ENCODE measurements at places on chromosomes 1 and 21.

DNA sequence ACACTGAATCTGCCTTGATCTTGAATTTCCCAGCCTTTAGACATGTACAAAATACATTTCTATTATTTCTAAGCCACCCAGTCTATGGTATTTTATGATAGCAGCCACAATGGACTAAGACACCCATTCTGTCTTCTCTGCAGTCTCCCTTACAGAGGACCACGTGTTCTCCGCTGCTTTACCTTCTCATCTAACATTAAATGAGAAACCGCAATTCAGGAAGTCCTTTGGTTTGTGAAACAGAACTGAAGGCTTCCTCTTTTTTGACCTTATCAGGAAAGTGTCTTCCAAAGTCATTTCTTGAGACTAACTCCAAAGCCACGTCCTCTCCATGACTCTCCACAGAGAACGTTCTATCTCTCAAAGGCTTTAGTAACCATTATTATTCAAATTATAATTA, 560.1 kb downstream of the OMA1 start:
- no peak for DNase-seq

DNA sequence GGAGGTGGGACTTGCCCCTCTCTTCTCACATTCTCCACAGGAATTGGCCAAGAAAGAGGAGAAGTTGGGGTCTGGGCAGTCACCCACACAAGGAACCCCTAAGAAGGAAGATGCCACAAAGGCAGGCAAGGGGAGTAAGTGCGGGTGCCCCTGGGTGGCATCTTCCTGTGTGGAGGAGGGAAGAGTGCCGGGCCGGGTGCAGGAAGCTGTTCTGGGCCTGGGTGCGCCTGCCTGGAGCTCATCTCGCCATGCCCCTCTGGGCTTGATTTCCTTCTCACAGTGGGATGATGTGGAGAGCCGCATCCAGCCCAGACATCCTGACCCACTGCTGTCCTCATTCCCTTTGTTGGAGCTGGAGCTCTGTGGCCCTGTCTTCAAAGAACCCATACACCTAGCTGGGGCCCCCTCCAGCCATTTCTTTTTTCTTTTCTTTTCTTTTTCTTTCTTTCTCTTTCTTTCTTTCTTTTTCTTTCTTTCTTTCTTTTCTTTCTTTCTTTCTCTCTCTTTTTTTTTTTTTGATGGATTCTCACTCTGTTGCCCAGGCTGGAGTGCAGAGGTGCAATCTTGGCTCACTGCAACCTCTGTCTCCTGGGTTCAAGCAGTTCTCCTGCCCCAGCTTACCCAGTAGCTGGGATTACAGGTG, 9.3 kb downstream of the LRRC71 start:
- no peak for DNase-seq

- DNase-seq = no peak
These were observed 34.4 kb upstream of the COL18A1 start for GRCh38 chr21:45370575-45370974.

GRCh38 chr1:14094611-14095400, 394.8 kb downstream of the PRDM2 start:
- no peak for DNase-seq

DNA sequence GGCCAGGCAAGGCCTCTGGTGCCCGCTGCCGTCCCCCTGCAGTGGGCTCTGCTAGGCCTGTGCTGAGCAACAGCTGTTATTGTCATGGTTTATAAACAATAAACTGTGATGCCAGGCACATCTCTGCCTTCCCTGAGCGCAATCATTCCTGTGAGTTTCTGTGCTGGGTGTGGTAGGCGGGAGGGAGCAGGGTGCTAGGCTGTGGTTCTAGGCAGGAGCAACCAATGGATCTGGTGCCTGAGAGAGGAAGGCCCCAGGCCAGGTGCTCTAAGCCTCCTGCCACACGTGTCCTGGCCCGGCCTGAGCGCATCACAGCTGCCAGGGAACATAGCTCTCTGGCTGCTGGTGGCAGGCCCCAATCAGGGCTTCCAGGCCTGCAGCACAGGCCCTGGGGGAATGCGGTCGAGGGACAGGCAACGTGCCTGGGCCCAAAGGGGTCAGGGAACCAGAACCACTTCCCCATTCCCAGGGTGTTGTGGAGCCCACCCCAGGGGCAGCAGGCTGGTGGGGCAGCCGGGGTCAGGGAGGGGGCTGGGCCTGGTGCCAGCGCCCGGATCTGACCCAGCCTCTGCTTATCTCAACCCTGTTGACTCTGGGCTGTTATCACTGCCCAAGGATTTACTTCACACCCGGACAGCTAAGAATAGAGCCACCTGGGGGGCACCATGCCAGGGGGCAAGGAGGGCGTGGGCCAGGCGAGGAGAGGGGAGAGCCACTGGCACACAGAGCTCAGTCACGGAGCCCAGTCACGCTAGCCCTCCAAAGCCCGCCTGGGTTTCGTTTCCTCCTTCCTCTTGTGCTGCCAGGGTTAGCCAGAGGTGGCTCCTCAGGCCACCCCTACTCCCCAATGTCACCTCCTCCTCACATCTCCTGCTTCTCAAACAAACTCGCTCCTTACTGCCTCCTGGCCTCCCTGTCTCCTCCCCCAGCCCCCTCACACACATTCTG, 11.5 kb downstream of the TRIM46 start:
- no peak for DNase-seq

DNA sequence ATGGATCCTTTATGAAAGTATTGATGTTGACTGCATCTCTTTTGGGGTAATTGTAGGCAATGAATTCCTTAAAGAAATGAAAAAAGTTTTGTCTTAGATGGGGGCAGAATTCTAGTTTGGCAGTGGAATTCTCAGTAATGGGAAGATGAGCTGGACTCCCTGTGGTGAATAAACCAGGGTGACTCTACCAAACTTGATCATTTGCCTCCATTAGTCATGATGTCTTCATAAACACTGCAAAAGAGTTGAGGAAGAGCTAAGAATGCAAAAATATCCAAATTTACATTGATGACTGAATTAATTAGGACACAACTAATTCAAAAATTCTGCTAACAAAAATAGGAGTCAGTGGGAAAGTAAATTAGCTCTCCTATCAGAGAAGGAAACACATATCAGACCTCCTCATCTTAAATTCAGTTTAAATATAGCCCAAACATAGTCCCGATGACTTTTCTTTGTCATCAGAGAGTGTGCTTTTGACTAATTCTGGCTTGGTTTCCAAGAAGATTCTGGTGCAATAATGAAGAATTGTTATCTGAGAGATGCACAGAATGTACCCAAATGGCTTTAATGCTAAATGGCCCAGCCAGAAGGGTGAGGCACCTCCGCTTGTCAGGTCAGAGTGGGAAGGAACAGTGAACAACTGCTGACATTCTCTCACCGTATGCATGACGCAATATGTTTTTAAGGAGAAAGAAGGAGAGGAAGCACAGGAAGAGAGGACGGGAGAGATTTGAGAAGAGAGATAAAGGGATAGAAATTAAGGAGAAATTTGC, 525.1 kb downstream of the LMO4 start:
- DNase-seq = no peak

- no peak for DNase-seq
These were observed 37.7 kb downstream of the LHX9 start for GRCh38 chr1:197954718-197955418.

DNA sequence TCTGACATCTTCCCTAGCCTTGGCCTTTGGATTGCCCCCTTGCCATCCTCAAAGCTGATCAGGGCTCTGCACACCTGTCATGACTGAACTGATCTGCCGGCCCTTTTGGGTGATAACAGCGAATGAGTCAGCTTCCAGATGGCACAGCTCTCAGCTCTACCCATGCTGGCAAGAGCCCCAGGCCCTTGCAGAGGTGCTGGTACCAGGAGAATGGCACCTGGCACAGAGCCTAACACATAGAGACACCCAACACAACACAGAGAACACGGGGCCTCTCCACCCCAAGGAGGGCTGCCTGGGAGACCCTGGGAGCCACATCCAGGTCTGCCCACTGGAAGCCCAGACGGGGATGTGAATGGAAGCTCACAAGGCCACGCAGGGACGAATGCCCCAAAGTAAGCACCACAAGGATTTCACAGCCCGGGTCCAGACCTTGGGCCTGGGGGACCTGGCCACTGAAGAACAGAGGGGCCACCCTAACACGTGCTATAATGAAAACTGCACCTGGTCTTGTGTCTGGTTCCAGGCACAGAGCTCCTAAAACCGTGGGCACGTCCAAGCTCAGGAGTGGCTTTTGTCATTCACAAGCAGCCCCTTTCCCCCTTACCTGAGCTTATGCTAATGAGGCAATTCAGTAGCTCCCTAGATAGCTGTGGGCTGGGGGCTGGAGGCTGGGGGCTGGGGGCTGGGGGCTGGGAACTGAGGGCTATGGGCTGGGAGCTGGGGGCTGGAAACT, 160.5 kb downstream of the NPHP4 start:
- no peak for DNase-seq

GRCh38 chr1:212460376-212460775, 27.7 kb downstream of the NENF start:
- no peak for DNase-seq

All from AG09309 (cell line).